ENCODE measurements at places on chromosomes 11 and 22. TPM values are rescaled to one million over a fixed set of nuclear protein-coding genes. Genes with fewer than 3 reads are reported as not detected.

GRCh38 chr11:101199416-101199815 is 69.8 kb upstream of the PGR start:
- DNase-seq, result no peak

- no peak for DNase-seq
Measured at GRCh38 chr11:227824-228379, 8.2 kb downstream of the SIRT3 start.

Gene RIC3
- total RNA-seq, result not detected

GRCh38 chr22:45448431-45448830 is 34.9 kb downstream of the RIBC2 start:
- DNase-seq, result no peak

Gene PGA5
- not detected for total RNA-seq

Data from Caki2 (cell line).